ENCODE measurements at places on chromosomes 2 and 18.

- no peak for DNase-seq
Observed at GRCh38 chr2:188853307-188853706, 120.9 kb upstream of the COL3A1 start.

- DNase-seq: no peak
Observed at GRCh38 chr2:214630402-214631045, 179.0 kb downstream of the BARD1 start.

DNA sequence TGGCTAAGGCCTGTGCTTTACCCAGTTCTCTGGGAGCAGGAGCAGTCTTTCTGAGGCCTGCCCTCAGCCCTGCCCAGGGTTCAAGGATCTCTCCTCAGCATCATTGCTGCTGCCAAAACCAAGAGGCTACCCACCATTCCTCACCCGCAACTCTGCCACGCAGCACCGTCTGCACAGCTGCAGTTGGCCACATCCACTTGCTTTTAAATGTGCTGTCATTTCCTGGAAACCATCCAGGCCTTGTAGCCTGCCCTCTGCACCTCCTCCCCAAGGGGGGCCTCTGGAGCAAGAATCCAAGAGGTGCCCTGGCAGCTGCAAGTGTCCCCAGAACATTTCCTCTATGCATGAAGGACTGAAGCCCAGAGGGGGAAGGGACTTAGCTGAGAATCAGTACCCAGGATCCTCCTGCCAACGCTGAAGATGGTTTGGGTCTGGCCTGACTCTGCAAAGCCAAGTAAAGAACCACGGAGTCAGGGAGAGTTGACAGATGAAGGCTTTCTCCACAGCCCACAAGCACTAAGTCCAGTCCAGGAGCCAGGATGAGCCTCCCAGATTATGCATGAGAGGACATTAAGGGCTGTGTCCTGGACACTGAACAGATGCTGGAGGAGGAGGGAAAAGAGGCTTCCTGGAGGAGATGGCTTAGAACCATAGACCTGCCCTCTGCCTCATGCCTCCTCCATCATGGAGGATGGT is 14.9 kb downstream of the EMX1 start:
- no peak for DNase-seq

DNA sequence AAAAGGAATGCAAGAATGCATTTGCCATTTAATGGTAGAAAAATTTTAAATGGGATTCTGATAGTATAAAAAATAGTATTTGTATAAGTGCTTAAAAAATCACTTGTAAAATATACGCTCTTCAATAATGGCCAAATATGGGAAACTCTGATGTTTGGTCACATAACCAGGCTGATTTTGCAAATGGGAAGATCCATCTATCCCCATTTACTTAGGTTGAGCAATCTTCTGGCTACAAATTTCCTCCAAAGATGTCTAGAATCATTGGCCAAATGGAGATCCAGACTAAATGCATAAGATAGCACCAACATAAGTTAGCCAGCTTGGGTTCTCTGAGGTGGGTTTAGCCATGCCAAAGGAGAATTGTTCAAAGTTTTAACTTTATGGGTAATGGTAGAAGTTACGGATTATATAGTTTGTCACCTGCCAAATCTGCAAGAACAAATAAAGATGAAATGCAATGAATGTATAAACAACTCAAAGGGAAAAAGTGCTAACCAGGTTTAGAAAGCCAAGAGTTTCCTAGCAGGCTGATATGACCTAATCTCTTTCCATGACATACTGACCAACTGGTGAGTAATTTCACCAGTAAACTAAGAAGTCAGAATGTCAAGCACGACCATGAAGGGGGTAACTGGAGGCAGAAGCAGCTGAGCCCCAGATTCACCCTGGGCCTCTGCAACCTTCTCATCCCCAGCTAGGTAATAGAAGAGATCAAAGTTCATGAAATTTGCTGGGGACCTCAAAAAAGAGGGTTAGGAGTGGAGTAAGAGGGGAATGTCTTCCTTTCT is 10.0 kb downstream of the RHOB start:
- no peak for DNase-seq

GRCh38 chr2:127637725-127638252 is 8.2 kb upstream of the GPR17 start:
- peak; percentile 50 for DNase-seq

- DNase-seq: no peak
Observed at GRCh38 chr2:147913701-147914480, 69.1 kb downstream of the ACVR2A start.

DNA sequence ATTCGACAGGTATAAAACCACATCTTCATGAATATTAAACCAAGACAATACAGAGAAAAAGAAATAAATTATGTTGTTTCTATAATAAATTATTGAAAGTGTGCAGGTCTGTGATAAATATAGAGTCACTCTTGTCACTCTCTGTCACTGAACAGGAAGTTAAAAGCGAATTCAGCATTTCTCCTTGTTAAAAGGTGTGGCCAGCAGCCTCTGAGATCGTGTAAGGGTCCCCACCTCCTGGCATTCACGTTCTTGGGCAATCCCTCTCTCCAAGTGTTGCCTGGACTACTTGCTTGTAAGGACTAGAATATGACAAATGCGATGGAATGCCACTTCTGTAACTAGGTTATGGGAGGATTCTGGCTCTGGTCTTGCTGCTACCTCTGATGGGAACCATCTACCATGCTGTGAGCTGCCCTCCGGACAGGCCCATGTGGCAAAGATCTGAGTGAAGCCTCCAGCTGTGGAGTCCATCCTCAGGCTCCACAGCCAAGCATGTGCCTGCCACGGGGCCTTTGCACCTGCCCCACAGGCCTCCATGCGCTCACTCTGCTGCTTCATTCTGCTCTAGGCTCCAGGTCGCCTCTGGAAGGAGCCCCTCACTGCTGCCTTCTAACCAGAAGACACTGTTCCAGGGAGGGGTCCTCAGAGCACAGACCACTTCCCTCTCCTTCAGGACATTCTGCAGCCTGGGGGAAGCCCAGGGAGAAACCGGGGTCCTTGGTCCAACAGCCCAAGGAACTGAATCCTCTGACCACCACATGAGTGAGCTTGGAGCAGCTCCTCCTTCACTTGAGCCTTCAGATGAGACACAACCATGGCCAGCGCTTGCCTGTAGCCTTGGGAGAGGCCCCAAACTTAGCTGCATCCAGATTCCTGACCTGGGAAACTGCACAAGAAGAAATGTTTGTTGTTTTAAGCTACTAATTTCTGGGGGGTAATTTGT is 202.9 kb upstream of the HDAC4 start:
- DNase-seq: no peak

GRCh38 chr18:471716-472115 is 28.8 kb downstream of the COLEC12 start:
- no peak for DNase-seq

- DNase-seq: no peak
Observed at GRCh38 chr18:27956001-27956640, 220.8 kb downstream of the CDH2 start.

GRCh38 chr2:118850168-118850900 is 2.9 kb upstream of the EN1 start:
- no peak for DNase-seq

GRCh38 chr18:57898506-57899124 is 95.5 kb upstream of the ATP8B1 start:
- DNase-seq: no peak

- no peak for DNase-seq
Observed at GRCh38 chr2:54541995-54542394, 85.9 kb downstream of the SPTBN1 start.

GRCh38 chr2:239940861-239941570 is 84.1 kb downstream of the NDUFA10 start:
- no peak for DNase-seq

DNA sequence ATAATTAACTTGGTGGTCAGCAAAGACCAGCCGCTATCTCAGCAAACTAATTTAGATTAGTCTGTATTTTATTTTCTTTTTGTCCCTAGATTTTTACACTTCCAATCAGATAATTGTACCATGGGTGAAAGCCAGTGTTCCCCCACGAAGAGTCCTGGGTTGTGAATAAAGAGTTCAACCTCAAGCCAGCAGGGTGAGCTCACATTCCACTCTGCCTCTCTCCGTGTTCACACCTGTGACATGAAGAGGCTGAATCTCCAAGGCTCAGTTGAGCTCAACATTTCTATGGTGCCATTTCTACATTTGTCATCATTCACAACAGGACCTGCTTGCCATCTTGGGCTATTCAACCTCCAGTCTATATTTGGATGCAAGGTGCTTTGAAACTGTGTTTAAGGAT is 771.5 kb downstream of the GALR1 start:
- no peak for DNase-seq

GRCh38 chr2:182164686-182165085 is 179.0 kb downstream of the PPP1R1C start:
- DNase-seq: no peak

GRCh38 chr18:53991202-53991601 is 233.3 kb downstream of the MBD2 start:
- DNase-seq: no peak

DNA sequence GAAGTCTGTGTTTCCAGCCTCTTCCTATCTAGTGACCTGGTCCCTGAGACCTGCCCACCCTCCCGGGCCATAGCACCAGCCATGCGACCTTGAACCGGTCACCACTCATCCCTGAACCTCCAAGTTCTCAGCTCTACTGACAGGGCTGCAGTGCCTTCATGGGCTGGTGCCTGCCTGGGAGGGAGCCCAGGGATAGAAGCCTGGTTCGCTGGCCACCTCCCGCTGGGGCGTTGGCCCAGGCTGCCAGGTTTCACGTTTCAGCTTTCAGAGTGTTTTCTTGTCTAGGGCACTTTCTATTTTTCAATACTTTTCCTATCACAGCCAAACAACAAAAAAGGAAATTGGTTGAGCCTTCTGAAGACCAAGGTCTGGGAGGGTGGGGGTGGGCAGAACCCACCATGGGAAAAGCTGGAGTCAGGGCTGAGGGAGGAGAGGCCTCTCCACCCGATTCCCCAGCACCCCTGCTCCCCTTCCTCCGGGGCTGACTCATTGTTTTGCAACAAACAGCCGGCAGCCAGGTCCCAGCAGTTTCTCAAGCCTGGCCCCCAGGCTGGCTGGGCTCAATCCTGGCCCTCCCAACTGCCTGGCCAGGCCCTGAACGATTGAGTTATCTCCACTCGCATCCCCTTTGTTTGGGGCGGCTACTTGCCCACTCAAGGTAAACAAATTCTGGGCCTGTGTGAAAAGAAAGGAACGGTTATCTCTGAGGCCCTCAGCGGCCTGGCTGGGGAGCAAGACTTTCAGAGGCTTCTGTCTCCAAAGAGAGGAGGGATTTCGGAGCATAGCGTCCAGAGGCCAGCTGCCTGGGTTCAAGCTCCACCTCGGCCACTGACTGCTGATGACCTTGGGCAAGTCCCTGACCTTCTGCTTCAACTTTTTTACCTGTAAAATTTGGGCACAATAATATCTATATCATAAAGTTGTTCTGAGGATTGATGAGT is 47.5 kb downstream of the ZFP36L2 start:
- DNase-seq: peak; percentile 56

Data from CD4-positive, alpha-beta T cell (primary cell).